Left renal pelvis (tissue), 4 donors: ENCODE measurements at places on chromosomes 16 and 17. TPM values are rescaled to one million over a fixed set of nuclear protein-coding genes. Genes with fewer than 3 reads are reported as not detected.

The FBXO39 gene
- polyA plus RNA-seq: not detected

DNA sequence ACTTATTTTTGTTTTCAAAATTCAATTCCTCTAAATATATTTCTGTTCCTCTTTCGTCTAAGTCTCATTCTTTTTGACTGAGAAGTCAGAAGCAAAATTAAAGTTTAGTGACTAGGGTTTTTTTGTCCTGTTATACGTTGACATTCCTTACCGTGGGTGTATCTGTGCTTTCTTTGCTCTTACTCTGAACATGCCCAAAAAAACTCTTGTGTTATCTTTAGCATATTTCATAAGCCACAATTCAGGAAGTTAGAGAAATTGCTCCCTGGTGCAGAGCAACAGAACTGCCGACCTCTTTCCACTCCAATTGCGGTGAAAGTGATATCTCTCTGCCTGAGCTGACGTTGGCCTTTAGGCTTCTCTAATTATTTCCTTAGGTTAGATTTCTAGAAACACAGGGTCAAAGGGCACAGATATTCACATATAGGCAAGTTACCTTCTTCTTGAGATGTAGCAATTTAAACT is 65.7 kb downstream of the CENPV start:
- DNase-seq: no peak

DNA sequence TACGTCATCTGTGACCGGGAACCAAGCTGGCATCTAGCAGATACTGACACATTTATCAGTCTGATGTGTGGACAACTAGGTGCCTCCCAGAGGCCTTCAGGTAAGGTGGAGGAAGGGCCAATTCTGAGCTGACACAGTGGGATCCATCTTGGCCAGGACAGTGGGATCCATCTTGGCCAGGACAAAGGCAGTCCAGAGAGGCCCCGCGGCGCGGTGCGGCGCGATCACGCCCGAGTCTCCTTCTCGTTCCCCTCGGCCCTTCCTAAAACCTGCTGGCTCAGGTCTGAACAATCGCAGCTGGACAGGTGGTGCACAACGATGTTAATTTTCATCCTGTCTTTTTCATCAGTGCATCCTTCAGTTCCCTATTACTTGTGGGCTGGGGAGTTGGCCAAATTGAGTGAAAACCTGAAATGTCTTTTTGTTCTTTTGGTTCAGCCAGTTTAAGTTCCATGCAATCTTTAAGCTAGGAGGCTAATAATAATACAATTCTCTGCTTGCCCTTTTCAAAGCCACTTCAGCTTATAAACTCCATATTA is 486 bp upstream of the WSB1 start:
- no peak for DNase-seq

The PIK3R5 gene
- polyA plus RNA-seq: 0.59 TPM

The ST3GAL2 gene
- 31.0 TPM for polyA plus RNA-seq

DNA sequence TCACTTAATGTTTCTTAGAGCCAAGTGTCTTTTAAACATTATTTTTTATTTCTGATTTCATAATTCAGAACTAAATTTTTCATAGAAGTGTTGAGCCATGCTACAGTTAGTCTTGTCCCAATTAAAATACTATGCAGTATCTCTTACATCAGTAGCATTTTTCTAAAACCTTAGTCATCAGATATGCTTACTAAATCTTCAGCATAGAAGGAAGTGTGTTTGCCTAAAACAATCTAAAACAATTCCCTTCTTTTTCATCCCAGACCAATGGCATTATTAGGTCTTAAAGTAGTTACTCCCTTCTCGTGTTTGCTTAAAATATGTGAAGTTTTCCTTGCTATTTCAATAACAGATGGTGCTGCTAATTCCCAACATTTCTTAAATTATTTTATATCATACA is 13.6 kb upstream of the BCAS3 start:
- DNase-seq: no peak

GRCh38 chr17:35740997-35741931 is 9.8 kb downstream of the RASL10B start:
- no peak for DNase-seq

The KRT33A gene
- not detected for polyA plus RNA-seq
